Thyroid gland (tissue), 4 donors: ENCODE measurements at places on chromosomes 13 and 19.
A peak's percentile ranks its signal among the peaks of the same experiment; 100 is the strongest.

DNA sequence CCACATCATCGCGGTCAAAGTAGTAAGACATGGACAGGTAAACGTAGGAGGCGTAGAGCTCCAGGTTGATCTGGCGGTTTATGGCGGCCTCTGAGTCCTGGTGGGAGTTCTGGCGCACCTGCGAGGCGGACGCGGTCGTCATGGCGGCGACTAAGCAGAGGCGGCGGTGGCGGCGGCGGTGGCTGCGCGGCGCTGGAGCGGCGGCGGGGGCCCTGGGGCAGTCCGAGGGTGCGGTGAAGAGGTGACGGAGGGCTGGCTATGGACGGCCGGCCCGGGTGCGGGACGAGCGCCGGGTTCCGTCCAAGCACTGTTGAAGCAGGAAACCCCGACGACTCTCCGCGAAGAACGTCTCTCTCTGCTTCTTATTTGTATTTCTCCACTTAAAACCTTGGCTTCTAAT lies 484.3 kb upstream of the SGCG start:
- DNase-seq: no peak

DNA sequence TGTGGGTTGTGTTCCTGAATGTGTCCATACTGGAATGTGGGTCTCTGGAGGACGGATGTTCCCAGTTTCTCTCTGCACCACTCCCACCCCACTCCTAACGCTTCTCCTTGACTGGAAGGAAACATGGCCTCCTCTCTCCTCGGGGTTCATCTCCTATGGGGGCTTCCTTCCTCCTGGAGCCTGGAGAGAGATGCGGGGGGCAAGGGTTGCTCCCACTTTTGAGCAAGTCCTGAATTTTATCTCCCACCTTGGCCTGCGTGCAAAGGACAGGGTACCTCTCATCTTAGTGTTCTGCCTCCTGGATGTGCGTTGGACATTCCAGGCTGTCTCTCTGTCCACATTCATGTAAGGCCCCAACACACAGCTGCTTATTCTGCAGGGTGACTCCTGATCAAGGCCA lies 52.5 kb upstream of the UQCRFS1 start:
- DNase-seq: no peak

DNA sequence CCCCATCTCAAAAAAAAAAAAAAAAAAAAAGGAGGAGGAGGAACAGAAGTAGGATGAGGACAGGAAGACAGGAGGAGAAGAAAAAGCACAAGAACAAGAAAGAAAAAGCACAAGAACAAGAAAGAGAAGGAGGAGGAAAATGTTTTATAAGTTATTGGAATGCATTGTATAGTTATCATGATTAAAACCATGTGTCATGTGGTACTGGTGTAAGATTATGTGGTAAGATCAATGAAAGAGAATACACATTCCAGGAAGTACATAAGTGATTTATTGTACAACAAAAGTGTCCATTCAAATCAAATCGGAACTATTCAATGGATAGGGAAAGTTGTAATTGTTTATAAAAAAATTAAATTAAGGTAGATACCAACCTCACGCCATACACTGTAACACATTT lies 167.7 kb downstream of the MZT1 start:
- no peak for DNase-seq

DNA sequence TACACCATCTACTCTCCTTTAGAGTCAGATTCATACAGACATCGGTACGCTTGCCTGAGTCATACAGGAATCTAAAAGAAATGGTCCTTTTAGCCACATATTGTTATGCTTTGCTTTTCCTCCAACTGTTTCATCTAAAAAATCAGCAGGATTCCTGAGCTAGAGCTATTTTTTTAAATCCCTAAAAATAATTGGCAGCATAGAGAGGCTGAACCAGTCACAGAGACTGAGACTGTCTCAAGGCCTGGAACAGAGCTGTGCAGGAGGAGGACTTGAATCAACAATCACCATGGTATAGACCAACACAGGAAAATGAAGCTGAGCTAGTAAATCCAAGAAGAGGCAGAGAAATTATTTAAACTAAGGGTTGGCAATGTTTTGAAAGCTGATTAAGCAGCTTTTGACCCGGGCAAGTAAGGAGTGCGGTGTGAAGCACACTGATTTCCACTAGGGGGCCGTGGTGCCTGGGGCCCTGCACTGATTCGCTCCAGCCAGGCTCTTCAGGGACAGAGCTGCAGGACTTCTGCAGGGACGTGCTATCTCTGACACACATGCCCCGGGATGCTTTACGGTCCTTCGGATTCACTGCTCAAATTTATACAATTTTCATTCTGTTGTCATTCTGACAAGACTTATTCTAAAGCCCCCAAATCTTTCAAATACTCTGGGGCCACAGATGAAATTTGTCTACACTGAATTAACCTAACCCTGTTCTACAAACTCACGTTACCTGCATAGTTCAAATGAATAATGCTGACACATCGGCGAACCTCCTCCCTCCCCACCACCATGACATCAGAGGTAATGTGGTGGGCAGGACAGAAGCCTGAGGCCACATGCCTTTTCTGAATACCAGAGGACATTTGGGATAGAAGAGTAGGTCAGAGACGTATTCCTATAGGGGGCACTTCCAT lies 87.6 kb upstream of the SLC15A1 start:
- DNase-seq: peak; percentile 63

- no peak for DNase-seq
Measured at GRCh38 chr13:71360041-71360440, 507.0 kb downstream of the DACH1 start.

GRCh38 chr13:34107806-34108205 lies 289.9 kb downstream of the RFC3 start:
- no peak for DNase-seq

DNA sequence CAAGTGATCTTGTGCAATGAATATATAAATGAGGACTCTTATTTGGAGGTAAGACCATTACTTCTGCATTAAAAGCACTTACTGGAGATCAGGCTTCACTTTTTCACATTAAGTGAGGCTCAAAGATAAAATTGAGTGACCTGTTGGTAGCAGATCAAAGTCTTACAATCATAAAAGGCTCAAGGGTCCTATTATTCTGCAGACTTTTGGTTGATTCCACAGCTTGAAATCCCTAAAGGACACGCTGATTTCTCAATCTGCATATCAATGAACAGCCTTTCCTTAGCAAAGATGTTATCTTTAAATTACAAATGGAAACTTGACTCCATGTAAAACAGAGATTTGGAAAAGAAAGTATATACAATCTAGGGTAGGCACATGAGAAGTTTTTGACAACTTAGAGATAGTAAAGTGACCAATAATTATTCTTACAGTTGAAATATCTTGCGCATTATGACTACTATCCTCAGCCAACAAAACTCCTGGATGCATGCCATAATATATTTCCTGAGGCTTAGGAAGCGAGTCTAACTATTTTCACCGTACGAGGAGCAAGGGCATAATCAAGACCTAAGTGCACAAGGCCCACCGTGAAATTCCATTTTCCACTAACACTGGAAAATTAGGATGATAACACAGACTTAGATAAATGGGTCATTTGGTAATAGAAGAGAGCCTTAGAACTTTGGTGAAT lies 640.7 kb downstream of the LIG4 start:
- no peak for DNase-seq

GRCh38 chr13:59641261-59641660 lies 522.5 kb downstream of the DIAPH3 start:
- no peak for DNase-seq

DNA sequence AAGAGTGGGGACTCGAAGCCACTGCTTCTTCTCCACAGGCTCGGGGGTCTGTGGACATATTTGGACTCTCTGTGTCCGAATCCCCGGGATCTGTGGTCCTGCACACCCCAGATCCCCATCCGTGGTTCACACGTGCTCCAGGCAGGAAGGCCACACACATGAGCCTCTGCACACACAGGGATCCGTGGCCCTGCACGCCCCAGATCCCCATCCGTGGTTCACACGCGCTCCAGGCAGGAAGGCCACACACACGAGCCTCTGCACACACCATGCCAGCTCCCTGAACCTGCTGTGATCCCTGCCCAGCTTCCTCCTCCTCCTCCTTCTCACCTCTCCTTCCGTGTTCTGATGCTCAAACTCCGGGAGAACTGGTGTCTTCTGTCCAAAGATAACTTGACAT lies 3.1 kb downstream of the TEX29 start:
- DNase-seq: no peak

DNA sequence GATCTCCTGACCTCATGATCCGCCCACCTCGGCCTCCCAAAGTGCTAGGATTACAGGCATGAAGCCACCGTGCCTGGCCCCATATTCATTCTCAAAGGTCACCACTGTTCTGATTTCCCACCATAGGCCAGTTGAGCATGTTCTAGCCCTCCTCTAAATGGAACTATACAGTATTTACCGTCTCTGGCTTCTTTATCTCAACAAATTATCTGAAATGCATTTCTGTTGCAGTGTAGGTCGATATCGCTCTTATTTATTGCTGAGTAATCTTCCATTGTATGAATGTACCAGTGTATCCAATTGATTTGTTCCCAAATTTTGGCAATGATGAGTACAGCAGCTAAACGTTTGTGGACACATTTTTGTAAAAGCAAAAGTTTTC lies 15.4 kb downstream of the SLC1A5 start:
- no peak for DNase-seq

- DNase-seq: no peak
Measured at GRCh38 chr13:46679369-46680120, 117.4 kb downstream of the ESD start.

DNA sequence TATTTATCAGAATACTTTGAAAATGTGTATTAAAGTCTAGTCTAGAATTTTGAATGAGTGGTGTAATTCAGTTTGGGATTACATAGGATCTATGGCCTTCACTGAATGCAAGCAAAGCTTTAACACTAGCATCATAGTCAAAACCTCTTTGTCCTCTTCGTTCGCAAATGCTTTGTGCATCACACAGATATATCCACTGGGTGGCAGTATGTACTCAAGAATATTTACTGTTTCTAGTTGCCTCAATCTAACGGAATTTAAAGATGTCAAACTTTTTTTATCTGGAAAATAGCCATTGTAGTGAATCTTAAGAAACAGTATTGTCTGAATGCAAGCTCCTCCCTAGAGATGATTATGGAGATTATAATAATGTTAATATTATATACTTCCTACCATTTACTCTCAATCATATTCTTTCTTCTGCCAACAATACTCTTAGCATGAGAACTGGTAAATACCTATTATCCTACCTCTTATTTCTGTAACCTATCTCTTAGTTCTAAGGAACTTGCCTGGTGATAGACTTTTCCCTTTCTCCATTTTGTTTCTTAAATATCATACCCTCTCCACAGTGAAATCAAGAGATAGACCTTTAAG lies 25.8 kb downstream of the LACC1 start:
- peak; percentile 13 for DNase-seq
